ENCODE measurements at places on chromosomes 4 and X.
A peak's percentile ranks its signal among the peaks of the same experiment; 100 is the strongest.

GRCh38 chr4:92104506-92104905, 199.3 kb upstream of the GRID2 start:
- no peak for DNase-seq

DNA sequence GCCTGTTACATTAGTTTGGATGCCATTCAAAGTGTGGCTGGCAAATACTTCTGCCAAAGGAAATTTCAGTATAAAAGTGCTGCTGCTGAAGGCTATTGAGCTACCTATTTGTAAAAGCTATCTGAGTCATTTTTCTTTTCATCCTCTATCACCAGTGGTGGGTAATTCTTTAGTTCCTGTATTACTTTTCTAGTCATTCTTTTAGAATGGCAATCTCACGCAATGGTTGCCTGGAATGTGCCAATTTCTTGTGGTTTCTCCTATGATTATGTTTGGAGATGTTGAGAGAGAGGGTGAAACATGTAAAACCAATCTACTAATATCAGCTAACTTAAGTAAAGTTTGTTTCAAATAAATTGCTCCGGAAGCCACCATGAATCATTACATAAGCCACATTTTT, 685.0 kb downstream of the RAPGEF2 start:
- DNase-seq, result no peak

DNA sequence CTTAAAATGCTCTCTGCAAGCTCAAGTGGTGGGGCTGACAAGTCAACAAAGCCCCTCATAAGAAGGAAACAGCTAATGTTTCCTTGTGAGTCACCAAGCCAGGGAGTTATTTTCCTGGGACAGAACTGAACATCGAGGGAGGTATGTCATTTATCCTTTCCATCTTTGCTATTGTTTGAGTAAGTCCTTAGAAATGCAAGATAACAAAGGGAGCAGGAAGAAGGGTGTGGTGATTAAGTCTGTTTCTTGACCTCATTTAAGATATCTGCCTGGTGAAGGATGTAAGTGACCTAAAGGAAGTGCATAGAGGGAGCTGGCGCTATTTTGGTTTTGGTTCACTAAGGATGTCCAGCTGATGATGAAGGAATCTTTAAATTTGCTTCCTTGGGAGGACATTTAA, 39.9 kb downstream of the ATG4A start:
- DNase-seq, result no peak

- peak; percentile 66 for DNase-seq
Measured at GRCh38 chr4:75698162-75698962, 25.2 kb upstream of the G3BP2 start.

GRCh38 chr4:180710628-180711337, 1532.4 kb upstream of the TENM3 start:
- DNase-seq, result no peak

- peak; percentile 77 for DNase-seq
Measured at GRCh38 chr4:40309250-40309774, 25.8 kb upstream of the CHRNA9 start.

DNA sequence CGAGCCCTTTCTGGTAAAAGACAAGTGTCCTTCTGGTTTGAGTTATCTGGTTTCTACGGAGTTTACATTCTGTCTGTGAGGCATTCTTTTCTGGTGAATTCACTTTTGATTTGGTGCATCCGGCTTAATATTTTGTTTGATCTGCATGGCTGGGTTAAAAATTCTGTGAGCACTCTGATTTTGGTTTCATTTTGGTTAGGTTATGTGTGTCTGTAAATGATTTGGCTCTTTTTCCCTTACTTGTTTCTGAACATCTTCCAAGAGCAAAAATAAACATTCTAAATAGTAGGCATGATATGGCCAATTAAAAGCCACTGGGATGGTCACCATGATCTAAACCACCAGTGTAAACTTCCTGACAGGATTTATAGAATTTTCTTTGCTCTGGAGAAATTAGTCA, 85.7 kb upstream of the PTPN13 start:
- no peak for DNase-seq

- DNase-seq, result peak; percentile 45
Measured at GRCh38 chrX:65866146-65866545, 173.7 kb downstream of the VSIG4 start.

DNA sequence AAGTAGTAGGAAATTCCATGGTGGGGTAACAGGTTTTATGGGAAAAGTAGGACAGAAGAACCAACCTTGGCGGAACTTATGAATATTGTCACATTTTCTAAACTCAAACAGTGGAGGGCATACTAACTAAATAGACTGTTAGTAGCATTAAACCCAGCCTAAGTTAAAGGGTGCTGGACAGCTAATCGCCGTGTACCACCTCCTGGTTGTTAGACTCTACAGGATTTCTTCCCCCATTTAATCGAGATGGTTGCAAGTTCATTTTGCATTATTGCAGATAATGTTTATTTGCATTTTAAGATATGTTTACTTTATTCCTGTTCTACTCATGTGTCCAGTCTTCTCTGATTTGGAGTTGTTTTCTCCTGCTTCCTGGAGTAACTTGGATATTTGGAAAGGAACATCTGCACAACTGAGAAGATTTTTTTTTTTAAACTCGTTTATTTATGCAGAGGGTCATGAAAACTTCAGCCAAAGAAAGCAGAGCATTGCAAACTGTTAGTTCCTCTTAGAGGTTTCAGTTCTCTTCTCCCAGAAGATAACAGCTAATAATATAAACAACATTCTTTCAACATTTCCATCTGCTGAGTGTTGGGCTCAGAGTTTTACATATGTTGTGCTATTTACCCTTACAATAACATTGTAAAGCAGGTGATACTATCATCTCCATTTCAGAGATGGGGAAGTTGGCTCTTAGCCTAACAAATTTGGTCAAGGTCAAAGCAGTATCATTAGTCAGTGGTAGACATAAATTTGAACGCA, 51.5 kb upstream of the TBC1D9 start:
- DNase-seq, result no peak

- DNase-seq, result no peak
Measured at GRCh38 chrX:151854726-151855495, 57.8 kb upstream of the MAGEA4 start.

GRCh38 chr4:8101213-8102075, 57.2 kb downstream of the ABLIM2 start:
- DNase-seq, result no peak

Data from T-helper 2 cell (primary cell).